ENCODE measurements at places on chromosomes 5 and 9. TPM values are rescaled to one million over a fixed set of nuclear protein-coding genes. Genes with fewer than 3 reads are reported as not detected.

PCDHB12 gene
- total RNA-seq: 2.5 TPM

NUTM2F gene
- not detected for total RNA-seq

RMND5B gene
- 12.1 TPM for total RNA-seq

CARD9 gene
- 5.1 TPM for total RNA-seq

ENTREP1 gene
- 5.5 TPM for total RNA-seq

SLC4A9 gene
- not detected for total RNA-seq

SLC31A1 gene
- 13.6 TPM for total RNA-seq

CCIN gene
- total RNA-seq: not detected

YIPF5 gene
- total RNA-seq: 36.0 TPM

CACFD1 gene
- total RNA-seq: 17.6 TPM

SETD9 gene
- total RNA-seq: 6.4 TPM

CXCL14 gene
- total RNA-seq: 0.93 TPM

TNFAIP8 gene
- total RNA-seq: 7.8 TPM

PCSK1 gene
- total RNA-seq: 4.3 TPM

DNAJA1 gene
- 25.1 TPM for total RNA-seq

SLC25A48 gene
- total RNA-seq: 2.1 TPM

PCDHB16 gene
- 2.2 TPM for total RNA-seq

ZBED3 gene
- total RNA-seq: 7.6 TPM

ECM2 gene
- total RNA-seq: 3.2 TPM

NDFIP1 gene
- total RNA-seq: 29.4 TPM

PCDHGA10 gene
- total RNA-seq: 2.2 TPM

OR1J2 gene
- not detected for total RNA-seq

BTNL3 gene
- total RNA-seq: not detected

C5orf58 gene
- not detected for total RNA-seq

GPR150 gene
- total RNA-seq: 0.84 TPM

PCDHA5 gene
- 0.37 TPM for total RNA-seq

BHMT2 gene
- total RNA-seq: 2.1 TPM

CTNNA1 gene
- total RNA-seq: 106 TPM

CCDC187 gene
- 0.46 TPM for total RNA-seq

ADRA1B gene
- 0.32 TPM for total RNA-seq

LEAP2 gene
- 1.7 TPM for total RNA-seq

DMRT3 gene
- not detected for total RNA-seq
